Stimulated activated CD8-positive, alpha-beta memory T cell treated with anti-CD3 and anti-CD28 coated beads, Interleukin-15, amount 100 ng/mL, for 4 hours (primary cell): ENCODE measurements at places on chromosomes 5 and 9.

- no peak for DNase-seq
Measured at GRCh38 chr5:142446960-142447279, 122.1 kb upstream of the SPRY4 start.

DNA sequence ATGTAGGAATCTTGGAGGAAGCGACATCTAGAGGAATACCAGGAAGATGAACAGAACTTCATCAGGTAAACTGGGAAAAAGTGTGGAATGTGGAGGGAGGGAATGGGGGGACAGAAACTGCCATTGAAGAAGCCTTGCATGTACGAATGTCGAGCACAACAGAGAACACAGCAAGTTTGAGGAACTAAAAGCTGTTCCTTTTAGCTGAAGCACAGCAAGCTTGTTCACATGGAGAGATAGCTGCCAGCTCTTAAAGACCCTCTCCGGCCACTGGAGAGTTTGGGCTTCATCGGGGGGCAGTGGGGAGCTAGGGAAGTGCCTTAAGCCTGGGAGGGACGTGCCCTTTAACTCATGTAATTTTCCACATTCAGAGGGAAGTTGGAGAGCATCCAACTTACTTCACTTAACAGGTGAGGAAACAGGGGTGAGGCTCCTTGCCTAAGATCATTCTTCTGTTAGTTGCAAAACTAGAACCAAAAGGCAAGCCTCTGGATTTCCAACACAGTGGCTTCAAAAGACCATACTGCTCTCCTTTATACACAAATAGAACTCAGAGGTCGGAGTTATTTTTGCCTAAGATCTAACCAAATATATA is 2.3 kb upstream of the CYFIP2 start:
- no peak for DNase-seq

DNA sequence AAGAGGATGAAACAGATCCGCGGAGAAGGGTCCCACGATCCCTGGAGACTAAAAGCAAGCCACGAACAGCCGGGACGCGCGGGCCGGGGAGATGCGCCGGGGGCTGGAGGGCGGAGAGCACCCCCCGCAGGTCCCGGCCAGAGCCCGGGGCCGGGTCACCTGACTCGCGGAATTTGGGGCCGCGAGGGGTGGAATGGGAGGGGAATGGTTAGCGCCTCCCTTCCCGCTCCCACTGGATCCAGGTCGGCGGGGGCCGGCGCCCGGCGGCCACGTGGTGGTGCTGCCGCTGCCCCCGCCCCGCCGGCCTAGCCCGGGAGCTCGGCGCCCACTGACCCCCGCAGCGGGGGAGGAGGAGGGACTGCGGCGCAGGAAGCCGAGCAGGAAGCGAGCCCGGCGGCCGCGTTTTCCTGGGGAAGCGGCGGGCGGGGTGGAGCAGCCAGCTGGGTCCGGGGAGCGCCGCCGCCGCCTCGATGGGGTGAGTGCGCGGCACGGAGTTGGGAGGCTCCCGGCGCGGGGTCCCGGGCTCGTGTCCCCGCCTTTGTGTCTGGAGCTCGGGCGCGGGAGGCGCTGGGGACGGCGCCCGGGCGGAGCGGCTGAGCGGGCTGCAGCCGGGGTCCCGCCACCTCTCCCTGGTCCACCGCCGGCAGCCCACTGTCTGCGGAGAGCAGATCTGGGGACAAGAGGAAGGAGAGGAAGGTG is at the start of gene RAI14:
TSS of gene RAI14 (plus strand) at position 328 of the 699 bp plus-strand sequence. CDS start 30,592 bp downstream, outside the sequence.
- no peak for DNase-seq

GRCh38 chr9:2119566-2119965 is 104.4 kb downstream of the SMARCA2 start:
- DNase-seq, result no peak

DNA sequence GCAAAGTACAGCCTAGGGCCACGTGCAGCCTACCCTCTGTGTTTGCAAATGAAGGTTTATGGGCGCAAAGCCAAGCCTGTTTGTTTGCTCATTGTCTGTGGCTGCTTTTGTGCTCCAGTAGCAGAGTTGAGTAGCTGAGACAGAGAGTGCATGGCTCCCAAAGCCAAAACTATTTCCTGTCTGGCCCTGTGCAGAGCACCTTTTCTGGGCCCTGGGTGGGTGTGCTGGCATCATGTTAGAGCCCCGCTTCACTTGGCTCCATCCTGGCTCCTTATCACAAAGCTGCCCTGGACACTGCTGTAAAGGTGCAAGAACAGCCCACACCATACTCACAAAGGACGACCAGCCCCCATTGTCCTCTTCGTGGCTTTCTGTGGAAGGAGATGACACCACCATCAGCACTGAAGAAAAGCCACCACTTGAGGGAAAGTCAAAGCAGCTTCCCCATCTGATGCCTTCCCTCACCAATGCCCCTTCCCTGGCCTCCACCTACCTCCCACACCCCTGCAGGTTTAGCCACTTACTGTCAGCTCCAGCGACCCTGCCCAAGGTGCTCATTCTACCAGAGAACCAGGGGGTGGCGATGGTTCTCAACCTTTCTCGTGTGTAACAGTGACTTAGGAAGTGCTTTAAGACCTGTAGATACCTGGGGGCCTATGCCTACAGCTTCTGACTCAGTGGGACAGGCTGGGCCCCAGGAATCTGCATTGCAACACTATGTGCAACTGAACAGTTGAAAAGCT is 23.4 kb downstream of the LCP2 start:
- DNase-seq, result no peak

DNA sequence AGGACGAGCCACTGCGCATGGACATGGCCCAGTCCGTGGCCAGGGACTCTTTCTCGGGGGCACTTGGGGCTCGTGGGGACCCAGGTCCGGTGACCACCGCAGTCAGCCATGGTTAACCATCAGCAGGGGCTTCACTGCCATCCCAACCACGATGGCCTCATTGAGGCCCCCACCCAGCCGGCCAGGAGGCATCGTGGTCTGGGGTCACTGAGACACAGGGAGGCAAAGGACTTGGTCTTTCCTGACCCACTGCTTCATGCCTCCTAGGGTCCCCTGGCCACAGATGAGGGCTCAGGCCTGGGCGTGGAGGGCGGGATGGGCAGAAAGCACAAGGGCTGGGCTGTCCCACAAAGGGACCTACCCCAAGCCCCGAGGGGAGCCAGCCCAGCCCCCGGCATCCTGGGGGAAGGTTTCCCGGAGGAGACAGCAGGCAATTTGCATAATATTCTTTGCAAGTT is 6.6 kb downstream of the NACC2 start:
- DNase-seq, result no peak
